ENCODE measurements at places on chromosomes 7 and 10.

- no peak for DNase-seq
These were observed 13.7 kb upstream of the C10orf71 start for GRCh38 chr10:49285232-49285631.

- no peak for DNase-seq
These were observed 5.1 kb upstream of the MACC1 start for GRCh38 chr7:20222219-20222828.

GRCh38 chr7:116971869-116972268 lies 18.6 kb downstream of the ST7 start:
- no peak for DNase-seq

DNA sequence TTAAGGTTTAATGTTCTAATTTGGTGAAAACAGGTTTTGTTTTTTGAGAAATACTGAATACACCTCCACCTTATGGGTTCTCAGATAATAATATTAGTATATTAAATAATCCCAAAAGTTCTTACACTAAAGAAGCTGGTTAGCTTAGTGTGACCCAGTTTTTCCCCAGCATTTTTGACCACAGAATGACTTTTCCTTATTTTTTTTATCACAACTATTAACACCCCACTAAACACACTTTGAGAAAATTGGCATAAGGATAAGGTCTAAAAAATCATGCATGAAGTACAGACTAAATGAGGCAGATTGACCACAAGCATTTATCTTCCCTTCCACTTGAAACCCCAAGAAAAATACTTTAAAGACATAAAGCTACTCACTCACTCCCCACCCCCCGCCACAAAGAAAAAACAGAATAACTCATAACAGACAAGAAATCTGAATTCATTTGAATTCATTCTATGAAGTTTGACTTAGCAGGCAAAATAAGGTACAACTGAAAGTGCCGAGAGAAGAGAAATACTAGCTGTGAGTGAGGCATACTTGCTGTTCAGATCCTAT lies 49.7 kb upstream of the WNT16 start:
- no peak for DNase-seq

DNA sequence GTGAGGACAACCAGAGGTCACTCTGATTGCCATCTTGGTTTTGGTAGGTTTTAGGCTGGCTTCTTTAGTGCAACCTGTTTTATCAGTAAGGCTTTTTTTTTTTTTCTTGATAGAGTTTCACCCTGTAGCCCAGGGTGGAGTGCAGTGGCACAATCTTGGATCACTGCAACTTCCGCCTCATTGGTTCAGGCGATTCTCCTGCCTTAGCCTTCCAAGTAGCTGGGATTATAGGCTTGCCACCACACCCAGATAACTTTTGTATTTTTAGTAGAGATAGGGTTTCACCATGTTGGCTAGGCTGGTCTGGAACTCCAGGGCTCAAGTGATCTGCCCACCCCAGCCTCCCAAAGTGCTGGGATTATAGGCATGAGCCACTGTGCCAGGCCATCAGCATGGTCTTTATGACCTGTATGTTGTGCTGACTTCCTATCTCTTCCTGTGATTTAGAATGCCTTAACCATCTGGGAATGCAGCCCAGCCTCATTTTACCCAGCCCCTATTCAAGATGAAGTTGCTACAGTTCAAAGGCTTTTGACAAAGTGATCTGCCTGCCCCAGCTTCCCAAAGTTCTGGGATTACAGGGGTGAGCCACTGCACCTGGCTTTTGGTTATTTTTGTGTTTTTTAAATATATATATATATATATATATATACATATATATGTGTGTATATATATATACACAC lies 7.0 kb upstream of the ZNF425 start:
- DNase-seq: no peak

DNA sequence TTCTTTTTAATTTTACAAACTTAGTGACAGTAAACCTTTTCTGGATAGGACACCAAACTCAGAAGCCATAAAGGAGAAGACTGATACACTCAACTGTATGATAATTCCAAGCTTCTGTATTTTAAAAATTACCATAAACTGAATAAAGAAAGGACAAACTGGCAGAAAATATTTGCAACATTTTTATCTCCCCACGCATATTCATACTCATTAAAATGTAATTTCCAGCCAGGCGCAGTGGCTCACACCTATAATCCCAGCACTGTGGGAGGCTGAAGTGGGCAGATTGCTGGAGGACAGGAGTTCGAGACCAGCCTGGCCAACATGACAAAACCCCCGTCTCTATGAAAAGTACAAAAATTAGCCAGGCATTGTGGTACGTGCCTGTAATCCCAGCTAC lies 67.7 kb downstream of the HIBADH start:
- DNase-seq: no peak

DNA sequence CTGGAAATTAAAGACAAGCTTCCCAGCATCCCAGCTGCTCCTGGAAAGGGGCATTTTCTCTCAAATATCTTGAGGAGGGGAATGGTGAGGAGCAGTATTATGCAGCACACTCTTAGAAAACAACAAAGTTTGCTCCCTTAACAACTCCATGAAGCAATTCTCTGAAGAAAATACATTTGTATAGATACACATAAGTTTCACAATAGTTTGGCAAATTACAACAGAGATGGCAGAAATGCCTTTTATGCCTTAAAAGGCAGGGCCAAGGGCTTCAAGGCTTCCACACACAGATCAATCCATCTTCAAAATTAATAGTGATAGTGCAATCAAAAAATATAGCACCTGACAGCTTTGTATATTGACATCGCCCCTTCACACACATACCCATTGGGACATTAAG lies 12.2 kb downstream of the DGKI start:
- DNase-seq: no peak

DNA sequence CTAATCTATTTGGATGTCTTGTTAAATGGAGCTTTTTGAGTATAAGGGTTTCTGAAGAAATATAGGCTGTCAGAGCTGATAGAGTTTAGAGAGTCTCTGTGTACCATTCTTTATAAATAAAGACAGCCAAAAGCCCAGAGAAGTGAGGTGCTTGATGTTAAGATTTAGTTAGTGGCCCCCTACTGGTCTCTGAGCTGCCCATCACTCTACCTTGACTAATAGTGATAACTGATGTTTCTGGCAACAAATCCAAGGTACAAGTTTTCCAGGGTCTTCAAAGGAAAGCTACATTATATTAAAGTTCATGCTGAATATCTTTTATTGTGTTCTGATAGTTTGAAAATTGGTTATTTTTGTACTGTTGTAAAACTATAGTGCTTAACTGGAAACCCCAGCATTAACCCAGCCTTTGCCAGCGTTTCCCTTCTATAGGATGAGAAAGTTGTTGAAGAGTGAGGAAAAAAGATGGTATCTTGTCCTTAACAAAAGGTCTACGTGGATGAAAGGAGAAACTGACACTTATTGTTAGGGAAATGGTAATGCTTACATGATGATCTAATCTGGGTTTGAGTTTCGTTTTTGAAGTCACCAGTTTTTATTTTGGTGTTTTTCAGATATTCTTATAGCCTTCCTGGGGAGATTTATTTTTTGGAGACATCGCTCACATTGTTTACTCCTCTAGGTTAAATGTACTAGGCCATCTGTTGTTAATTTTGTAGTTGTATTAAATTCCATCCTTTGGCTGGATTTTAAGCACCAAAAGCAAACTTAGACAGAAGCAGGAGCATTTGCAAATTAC lies 79.0 kb downstream of the AUTS2 start:
- no peak for DNase-seq

DNA sequence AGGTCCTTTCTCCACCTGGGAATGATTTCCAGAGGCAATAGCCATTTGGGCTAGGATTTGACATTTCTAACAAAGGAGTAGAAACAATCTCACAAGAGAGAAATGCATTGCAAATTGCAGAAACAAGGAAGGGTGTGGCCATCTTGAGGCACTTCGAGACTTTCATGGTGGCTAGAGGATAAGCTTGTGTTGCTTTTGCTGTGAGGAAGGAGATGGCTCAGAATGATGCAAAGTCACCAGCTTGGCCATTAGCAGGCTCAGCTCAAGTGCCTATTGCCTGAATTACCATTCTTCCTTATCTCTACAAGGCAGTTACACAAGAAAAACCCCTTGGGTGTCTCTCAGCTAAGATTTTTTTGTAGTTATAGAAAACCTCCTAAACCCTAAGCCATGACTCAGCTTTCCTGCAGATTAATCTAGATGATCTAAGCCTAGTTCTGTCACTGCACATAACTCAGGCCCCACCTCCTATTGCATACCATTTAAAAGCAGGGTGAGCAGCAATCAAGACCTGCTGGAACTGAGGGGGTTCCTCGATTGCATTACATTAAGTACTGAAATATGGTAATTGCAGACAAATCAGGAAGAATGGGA lies 683.1 kb downstream of the NRG3 start:
- DNase-seq: no peak

- DNase-seq: no peak
These were observed 123.8 kb upstream of the RHOBTB1 start for GRCh38 chr10:61067671-61068336.

GRCh38 chr7:37988721-37989650 lies 68.5 kb downstream of the EPDR1 start:
- no peak for DNase-seq

DNA sequence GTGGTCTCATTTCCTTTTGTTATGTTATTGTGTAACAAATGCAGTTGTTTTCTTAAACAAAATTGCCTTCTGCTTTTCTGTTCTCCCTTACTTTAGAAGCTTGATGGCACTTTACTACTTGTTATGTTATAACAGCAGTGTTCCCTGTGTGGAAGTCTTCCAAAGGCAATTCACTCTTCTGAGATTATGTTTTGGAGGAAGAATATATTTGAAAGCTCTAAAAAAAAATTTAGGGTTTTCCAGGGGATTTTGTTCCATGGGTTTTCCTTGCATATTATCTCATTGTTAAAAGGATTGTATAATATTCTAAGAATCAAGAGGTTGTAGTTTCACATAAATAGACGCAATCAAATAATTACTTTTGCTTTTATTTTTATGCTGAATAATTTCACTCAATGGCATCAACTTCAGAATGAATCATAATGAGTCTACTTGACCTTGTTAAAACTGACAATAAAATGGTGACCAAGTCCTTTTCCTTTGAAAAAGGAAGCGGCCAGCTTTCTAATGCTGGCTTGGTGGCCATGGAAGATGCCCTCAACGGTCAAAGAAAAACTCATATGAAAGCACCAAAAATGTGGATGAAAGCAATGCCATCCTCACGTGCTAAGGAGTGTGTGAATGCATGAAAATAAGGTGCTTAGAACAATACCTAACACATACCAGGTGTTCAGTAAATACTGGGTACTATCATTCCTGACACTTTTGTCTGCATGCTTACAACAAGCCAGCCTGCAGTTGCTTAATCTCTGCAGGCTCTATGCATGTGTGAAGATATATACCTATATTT lies 92.4 kb upstream of the KLF6 start:
- DNase-seq: no peak

DNA sequence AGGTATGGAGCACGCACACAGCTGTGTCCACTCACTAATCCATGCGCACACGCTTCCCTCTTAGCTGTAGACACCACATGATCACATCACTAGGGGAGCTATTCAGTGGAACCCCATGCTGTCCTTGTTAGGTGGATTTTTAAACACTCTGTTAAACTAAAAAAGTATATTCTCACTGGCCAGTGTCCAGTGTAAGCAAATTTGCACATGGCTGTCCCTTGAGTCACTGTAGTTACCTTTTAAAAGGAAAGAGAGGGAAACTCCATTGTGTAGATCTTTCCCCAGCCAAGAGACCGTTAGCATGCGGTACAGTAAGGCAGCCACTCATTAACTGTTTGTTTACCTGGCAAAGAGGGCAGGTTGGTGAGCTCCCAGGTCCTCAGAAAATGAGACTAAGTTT lies 81.6 kb upstream of the INSYN2A start:
- peak; percentile 4 for DNase-seq

DNA sequence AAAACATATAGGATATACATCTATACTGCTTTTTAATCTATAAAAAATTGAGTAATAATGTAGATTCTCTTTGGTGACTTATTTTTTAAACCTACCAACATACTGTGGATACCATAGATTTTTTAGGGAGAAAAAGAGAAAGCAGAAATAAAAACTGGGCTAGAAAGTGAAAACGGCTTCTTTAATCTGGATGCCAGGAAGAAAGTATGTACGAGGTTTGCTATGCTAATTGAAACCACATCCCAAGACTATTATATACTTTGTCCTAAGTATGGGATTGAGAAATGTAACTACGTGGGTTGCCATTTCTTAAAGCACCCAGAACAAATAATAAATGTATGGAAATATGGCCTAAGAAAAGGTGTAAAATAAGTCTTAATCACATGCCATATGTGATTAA lies 129.0 kb upstream of the NFE2L3 start:
- DNase-seq: no peak

- DNase-seq: no peak
These were observed 41.8 kb upstream of the SEMA3A start for GRCh38 chr7:84236398-84236797.

- DNase-seq: no peak
These were observed 29.3 kb upstream of the ETV1 start for GRCh38 chr7:14018751-14019150.

All from osteocyte (in vitro differentiated cells).